Glutamatergic neuron (in vitro differentiated cells): ENCODE measurements at places on chromosomes 1 and 21.

DNA sequence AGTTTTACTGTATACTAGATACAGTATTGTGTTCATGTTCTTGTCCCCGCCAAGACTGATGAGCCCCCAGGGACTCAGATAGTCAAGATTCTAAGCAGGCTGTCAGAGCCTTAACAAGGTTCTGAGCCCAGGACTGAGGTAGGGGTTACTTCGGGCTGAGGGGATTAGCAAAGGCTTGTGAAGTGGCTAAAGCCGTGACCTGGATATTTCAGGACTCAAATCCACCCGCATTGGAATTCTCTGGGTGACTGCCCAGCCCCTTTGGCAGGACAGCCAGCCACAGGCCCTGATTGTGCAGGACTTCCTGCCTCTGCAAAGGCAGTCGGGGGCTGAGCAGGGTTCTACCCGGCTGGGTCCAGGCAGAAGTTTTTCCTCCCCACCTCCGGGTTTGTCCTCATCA, at the start of gene PLA2G5:
Gene PLA2G5, plus strand, starts transcription at position 321 of the 400 bp plus-strand sequence. CDS start 14,637 bp downstream, outside the sequence.
- no peak for DNase-seq

DNA sequence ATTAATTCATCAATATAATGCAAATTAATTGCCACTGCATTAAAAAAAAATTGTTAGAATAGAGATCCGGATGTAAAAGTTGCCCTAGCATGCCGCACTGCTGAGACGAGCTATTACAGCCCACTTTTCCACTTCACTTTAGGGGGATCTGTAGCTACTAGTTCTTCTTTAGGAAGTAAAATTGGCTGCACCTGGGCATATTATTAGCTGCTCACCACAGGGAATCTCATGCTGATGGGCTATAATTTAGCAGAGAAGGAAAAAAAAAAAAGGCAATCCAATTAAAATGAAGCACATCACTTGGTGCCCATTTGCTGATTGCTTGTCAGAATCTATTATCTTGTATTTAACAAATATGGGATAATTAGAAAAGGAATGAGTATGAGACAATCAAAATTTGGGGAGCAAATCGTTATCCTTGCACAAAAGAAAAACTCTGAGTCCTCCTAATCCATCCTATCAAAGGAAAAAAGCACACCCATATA, 233.4 kb downstream of the DSCAM start:
- no peak for DNase-seq

DNA sequence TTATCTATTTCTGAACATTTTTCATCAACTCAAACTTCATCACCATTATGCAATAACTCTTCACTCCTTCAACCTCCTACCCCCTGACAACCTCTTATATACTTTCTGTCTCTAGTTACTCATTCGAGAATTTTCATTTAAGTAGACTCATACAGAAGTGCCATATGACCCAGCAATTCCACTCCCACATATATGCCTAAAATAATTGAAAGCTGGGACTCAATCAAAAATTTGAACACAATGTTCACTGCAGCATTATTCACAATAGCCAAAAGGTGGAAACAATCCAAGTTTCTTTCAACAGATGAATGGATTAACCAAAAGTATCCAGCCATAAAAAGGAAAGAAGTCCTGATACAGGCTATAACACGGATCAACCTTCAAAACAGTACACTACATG, 24.1 kb downstream of the COL11A1 start:
- DNase-seq, result no peak

- peak; percentile 69 for DNase-seq
These were observed 504 bp downstream of the H6PD start for GRCh38 chr1:9235096-9235459.

DNA sequence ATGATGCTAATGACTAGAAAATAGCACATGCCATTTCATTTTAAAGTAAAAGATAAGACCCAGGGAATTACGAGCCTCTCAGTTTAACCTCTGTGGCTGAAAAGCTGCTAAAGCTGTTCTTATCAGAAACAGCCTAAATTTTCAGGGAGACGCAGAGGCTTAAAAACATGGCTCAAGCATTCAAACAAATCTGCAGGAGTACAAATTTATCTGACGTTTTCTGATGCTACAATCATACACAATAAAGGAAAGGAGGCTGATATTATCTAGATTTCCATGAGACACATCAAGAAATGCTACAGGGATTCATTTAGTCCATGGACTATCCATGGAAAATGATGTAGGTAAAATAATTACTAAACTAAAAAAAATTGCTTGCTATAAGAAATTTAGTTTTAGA, 65.3 kb upstream of the SCYL3 start:
- no peak for DNase-seq
